ENCODE measurements at places on chromosomes 16 and 17.
A peak's percentile ranks its signal among the peaks of the same experiment; 100 is the strongest.

DNA sequence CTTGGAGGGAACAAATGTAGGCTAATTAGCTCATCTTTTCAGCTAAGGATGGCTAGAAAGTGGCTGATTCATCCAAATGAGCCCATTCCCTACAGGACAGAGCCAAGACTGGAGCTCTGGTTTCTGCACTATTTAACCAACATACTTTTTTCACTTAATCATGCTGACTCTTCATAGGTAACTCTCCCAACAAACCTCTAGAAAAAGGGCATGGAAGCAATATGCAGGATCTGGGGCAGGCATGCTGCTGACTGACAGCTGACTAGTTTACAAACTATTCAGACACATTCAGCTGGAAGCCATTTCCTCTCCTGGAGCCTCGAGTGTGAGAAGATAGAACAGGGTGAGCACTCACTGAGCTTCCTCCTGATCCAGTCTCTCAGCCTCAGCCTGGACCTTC, 6.2 kb downstream of the BECN1 start:
- DNase-seq = no peak

GRCh38 chr16:77780378-77780837, 8.0 kb upstream of the VAT1L start:
- no peak for DNase-seq

- DNase-seq = no peak
Observed at GRCh38 chr17:68614718-68615117, 13.6 kb upstream of the FAM20A start.

GRCh38 chr16:68776821-68777485, 39.9 kb downstream of the CDH1 start:
- no peak for DNase-seq

DNA sequence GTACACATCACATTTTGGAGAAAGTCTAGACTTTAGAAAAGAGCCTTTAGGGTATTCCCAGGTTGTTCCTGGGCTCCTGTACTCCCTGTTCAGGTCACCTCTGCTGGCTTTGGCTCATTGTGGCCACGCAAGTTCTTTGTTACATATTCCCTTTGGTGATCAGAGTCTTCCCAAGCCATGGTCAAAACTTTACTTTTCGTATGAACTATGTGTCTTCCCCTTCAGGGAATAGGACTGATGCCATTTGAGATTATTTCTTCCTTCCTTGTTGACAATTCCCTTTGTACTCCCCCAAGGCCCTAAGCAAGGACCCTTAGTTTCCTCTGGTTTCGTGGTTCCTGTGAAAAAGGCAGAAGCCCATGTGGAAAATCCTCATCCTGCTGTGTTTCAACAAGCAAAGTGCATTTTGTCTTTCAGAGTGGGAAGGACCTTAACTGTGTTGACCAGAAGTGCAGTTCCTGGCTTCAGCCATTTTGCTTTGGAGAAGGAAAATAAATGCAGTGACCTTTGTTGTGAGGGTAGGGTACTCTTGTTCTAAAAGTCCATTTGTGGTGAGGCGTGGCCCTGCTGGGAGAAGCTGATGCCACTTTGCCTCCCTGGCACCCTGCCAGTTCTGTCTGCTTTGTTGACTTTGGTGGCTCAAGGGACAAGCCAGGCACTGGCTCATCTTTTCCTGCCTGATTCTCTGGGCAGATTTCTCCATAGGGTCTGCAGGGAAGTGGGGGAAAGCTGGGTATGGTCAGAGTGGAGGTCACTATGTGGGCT, 55.1 kb downstream of the ZNRF1 start:
- peak; percentile 39 for DNase-seq

GRCh38 chr17:57484826-57485565, 228.7 kb downstream of the MSI2 start:
- no peak for DNase-seq

- no peak for DNase-seq
Observed at GRCh38 chr16:89484041-89484501, 6.3 kb downstream of the ANKRD11 start.

GRCh38 chr16:84883301-84883700, 63.5 kb downstream of the CRISPLD2 start:
- no peak for DNase-seq

GRCh38 chr17:39238311-39238972, 12.7 kb upstream of the STAC2 start:
- DNase-seq = no peak

- DNase-seq = no peak
Observed at GRCh38 chr16:83200005-83200779, 573.4 kb downstream of the CDH13 start.

GRCh38 chr16:74872302-74872701, 97.7 kb upstream of the FA2H start:
- DNase-seq = no peak

DNA sequence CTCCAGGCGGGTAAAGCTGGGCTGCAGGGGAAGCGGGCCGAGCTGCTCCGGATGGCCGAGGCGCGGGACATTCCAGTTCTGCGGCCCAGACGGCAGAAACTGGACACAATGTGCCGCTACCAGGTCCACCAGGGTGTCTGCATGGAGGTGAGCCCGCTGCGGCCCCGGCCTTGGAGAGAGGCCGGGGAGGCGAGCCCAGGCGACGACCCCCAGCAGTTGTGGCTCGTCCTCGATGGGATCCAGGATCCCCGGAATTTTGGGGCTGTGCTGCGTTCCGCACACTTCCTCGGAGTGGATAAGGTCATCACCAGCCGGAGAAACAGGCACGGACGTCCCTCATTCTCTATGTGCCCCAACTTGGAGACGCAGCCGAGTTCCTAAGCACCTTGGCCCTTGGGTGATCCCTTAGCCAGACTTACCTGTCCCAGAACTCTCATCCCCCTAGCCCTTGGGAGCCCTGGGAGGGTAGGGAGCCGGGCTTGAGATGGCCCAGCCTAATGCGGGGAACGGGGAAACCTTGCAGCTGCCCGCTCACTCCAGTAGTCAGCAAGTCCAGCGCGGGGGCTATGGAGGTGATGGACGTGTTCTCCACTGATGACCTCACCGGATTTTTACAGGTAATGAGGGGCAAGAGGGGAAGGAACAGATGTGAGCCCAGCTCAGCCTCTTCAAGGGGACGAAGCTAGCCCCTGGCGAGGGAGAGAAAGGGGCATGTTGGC, 806 bp downstream of the MRM1 start:
- no peak for DNase-seq

GRCh38 chr17:18862011-18862410, 4.1 kb downstream of the PRPSAP2 start:
- DNase-seq = no peak

DNA sequence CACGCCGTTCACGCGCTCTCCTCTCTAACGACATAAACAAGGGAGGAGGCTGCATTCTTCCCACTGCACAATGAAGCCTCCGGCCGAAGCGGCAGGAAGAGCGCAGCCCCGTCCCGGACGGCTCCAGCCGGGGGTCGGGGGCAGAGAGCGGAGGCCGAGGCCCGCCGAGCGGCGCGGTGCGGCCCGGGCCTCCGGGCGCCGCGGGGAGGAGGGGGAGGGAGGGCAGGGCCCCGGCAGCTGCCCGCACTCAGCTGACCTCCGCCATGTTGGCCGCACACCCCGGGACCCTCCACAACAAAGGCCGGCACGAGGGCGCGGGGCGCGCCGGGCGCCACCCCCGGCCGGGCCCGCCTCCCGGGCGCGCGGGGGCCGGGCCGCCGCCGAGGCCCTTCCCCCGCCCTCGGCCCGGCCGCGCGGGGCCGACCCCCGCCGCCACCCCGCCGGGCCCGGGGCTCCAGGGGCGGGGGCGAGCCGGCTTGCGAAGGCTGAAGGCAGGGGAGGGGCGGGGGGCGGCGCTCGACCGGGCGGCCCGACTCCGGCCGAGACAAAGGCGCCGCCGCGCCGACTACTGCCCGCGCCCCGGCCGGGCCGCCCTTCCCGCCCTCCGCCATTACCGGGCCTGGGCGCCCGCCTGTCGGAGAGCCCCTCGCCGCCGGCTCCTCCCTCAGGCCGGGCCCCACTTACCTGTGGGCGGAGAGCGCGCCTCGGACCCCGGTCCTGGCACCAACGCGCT, 527 bp downstream of the SIAH1 start:
- DNase-seq = peak; percentile 53
